HCT116 (cell line): ENCODE measurements at places on chromosomes 2 and 18.

GRCh38 chr2:41784496-41784895 is 263.3 kb upstream of the PKDCC start:
- no peak for DNase-seq

DNA sequence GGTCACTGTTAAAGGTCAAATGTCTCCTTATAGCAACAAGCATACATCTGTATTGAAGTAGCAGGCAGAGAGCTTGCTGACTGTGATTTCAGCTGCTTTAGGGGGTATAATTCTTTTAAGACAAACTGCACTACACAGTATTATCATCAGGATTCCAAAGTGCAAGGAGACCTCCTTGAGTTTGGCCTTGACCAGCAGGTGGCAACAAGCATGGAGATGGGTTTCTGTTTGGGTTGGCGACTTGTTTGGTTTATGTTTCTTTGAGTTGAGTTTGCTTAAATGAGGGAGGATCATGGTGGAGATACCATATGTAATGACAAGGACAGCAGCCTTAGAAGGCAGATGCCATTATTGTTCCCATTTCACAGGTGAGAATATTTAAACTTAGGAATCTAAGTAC is 681.0 kb upstream of the ID2 start:
- DNase-seq: no peak

GRCh38 chr2:1593371-1594122 is 150.8 kb downstream of the PXDN start:
- DNase-seq: peak; percentile 77

DNA sequence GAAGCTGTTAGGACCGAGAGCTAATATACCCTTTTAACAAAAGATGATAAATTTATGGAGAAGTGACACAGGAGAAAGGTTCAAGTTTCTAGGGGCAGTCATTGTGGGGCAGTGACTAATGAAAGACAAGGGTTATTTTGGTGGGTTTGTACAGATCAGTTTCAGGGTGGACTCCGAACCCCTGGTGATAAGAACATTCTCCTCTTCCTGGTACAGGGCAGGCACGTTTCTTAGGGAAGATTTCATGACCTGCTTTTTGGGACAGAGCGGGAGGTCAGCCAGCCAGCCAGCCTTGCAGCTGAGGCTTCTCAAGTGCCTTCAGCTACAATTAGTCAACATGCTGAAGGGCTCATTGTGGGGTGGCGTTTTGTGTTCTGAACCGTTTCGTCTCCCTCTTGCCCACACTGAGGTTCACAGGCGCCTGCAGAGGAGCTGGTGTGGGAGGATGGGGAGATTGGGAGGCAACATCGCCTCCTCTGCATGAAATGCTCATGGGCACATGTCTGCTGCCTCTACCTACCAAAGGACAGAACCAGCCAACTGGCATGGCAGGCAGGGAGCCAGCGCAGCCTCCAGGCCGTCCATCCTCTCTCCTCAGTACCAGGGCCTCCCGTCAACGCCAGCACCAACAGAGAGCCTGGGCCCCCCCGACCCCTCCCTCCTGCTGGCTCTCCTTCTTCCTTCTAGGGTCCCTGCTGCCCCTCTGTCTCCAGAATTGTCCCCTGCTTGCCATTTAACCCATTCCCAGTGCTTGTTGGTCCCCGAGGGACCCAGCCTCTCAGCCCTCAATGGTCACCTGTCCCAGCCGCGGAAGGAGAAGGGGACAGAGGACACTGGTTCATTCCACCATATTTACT is 9.6 kb downstream of the CHMP1B start:
- no peak for DNase-seq

DNA sequence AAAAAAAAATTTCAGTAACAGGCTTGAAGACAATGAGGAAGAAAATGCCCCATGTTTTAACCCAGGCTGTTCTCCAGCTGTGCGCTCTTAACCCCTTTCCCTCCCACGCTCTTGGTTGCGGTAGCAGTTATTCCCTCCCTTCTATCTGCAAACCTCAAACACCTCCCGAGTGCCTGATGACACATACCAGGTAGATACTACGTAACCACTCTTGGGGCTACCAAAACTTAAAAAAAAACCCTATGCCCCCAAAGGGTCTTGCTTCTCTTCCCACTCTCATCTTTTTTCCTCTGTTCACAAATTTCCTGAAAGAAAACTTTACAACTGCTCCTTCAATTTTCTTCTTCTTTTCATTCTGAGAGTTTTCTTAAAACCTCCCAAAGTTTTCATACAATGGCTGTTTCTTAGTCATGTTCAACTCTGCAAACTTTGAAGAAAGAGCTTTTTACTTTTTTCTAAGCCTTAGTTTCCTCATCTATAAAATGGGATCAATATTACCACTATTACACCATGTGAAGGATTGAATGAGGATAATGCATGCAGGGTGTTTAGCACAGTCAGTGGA is 4.9 kb upstream of the DRC1 start:
- DNase-seq: no peak

- DNase-seq: no peak
Observed at GRCh38 chr18:26919201-26919600, 53.7 kb upstream of the AQP4 start.

GRCh38 chr2:229784791-229785190 is 70.4 kb upstream of the DNER start:
- DNase-seq: no peak

DNA sequence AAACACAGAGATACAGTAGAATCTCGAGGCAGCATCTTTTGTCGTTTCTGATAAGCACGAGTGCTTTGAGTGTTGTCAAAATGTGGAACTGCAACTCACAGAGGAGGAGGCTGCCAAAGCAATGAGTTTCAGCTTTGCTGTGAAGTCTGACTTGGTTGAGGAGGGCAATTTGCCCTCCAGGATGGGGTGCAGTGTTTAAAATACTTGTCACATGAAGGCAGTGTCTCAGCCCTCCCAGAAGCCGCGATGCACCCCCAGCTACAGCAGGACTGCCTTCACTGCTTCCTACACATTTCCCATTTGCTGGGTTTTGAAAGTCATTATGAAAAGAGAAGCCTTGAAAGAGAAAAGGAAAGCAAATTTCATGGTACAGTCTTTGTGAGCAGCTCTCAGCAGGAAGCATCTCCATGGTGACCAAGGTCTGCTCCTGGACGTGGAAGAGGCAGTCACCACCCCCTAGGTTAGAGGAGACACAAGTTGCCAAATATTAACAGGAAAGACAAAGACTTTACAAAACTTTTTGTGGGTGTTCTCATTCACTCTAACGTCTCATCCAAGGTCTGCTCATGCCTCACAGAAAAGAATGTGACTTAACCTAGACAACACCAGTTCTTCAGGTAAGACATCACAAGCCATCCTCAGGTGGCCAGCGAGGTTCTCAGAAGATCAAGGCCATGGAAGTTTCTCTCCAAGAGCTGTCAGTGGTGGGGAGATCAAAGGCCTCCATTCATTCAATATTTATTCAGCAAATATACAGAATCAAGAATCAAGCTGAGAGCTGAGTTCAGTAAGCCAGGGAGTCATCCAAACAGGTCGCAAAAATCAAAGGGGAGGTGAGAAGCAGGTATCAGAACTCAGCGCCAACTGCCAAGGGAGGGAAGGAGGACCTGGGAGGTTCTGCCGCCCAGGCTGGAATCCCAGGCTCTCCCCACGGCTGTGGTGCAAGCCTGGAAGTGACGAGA is 476.0 kb downstream of the EIPR1 start:
- no peak for DNase-seq
